NCI-H1436 treated with DMSO at 0.1 percent for 48 hours (cell line): ENCODE measurements at places on chromosomes 2 and 18.

DNA sequence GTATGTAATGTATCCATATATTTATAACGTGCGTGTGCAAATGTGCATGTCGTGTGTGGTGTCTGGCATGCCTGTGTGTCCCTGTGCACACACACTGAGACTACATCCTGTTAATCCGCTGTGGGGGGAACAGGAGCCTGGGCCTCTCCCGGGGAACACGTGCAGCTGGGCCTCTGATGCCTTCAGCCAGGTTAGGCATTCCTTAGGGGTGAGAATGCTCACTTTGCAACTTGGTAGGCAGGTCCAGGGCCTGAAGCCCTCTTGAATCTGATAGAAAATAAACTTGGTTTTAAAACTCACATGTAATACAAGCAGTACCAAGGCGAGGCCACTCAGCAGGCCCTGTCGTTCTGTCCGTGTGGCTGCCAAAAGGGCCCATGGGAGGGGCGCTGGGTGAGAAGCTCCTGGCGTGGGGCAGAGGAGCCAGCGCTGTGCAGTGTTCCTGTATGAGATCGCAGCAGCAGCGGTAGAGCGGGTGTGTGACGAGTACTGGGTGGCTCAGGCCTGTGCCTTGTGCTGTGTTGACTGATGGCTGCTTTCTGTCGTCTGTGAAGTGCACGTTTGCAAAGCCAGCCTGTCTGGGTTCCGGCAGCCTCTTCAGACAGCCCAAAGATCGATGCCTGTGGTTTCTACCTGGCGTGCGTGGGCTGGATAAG is 16.2 kb downstream of the SALL3 start:
- DNase-seq = no peak

- DNase-seq = no peak
Observed at GRCh38 chr2:10054424-10054823, 11.1 kb downstream of the KLF11 start.

DNA sequence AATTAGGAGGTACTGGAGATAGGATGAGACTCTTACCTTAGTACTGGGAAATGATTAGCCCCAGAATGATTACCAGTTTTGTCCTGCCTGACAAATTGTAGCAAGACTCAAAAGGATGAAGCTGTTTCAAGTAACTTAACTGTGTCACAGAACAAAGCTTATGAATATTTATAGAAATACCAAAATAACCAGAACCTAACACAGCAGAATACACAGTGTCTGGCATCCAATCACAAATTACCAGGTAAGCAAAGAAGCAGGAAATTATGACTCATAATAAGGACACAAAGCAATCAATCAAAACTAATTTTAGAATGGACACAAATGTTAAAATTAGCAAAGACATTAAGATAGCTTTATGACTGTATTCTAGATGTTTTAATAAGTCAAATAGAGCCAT is 91.9 kb downstream of the CTNNA2 start:
- DNase-seq = no peak

DNA sequence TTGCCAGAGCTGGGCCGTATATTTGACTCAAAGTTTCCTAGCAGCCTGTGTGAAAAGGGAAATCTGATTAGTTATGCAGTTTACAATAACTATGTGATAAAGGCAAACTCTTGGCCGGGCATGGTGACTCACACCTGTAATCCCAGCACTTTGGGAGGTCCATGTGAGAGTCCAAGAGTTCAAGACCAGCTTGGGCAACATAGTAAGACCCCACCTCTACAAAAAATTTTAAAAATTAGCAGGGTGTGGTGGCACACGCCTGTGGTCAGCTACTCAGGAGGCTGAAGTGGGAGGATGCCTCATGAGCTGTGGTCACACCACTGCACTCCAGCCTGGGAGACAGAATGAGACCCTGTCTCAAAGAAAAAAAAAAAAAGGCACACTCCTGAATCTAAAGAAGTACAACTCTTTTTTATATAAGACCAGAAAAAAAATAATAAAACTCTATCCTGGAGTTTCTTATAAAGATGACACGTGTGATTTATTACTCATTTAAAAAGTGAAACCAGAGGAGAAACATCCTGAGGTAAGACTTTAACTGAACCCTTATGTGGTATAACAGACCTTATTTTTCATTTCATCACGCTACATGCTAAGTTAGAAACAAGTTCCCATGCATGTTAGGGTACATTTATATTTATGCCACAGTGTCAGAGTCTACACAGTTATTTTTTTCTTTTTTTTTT is 32.6 kb upstream of the KCMF1 start:
- DNase-seq = no peak

- DNase-seq = no peak
Observed at GRCh38 chr18:78807668-78808067, 171.9 kb upstream of the SALL3 start.

DNA sequence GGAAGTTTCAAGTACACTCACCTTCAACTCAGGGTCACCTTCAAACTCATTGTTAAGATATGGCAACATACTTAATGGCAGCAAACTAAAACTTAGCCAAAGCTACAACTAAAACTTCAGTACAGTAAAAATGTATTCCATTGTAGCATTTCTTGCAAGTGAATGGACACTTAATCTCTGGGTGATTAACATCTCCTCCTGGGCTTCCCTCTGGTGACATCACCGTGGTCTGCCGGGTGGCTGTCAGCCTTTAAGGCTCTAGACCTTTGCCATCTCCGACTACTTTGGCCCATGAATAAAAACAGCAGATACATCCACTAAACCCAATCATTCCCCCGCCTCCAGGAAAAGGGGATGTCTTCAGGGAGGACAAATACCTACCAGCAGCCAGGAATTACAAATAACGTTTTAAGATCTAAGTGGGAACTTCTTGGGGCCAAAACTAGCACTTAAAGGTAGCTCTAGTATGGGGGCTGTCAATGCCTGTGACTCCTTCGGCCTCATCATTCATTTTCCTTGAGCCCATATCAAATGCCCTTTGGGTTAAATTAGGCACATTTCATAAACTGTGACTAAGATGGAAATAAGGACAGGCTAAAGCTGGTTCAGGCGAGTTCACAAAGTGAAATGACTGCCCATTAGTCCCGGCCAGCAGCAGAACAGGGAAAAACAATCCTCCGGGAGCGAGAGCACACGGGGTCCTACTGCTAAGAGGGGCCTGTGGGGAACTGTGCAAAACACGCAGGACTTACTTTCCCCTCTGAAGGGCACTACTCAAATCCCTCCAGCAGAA is 1.1 kb downstream of the TFCP2L1 start:
- DNase-seq = no peak

GRCh38 chr18:23499291-23499781 is 4.0 kb upstream of the RMC1 start:
- DNase-seq = no peak

GRCh38 chr2:74985978-74986609 is 27.7 kb downstream of the POLE4 start:
- no peak for DNase-seq

DNA sequence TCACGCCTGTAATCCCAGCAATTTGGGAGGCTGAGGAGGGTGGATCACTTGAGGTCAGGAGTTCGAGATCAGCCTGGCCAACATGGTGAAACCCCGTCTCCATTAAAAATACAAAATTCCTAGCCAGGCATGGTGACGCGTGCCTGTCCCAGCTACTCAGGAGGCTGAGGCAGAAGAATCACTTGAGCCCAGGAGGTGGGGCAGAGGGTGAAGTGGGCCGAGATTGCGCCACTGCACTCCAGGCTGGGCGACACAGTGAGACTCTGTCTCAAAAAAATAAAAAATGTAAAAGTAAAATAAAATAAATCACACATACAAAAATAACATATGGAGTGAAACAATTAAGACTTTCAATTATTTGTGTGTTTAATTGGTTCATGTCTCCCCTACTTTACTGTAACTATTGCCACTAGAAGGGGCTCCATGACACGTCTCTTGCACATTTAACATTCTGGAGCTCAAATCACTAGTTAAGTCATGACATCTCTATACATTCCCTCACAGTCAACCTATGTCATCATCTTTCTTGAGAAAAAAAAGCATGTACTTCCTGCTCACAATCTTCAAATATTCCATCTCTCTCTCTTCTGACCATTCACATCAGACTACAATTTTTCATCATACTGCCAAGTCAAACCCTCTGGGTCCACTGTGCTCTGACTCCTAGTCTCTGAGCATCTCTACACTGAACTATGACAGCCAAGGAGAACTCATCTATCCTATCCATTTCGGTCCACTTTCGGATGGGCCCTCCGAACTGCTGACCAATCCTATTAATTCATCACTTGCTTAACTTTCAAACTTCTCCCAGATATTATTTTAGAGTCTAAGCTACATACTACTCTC is 6.7 kb downstream of the GFPT1 start:
- no peak for DNase-seq

- DNase-seq = no peak
Observed at GRCh38 chr2:160062292-160063005, at the start of gene PLA2R1. PLA2R1 (minus strand) TSS chr2:160062615; CDS start chr2:160062403, 212 bp downstream.

- no peak for DNase-seq
Observed at GRCh38 chr2:127769587-127769986, 41.4 kb downstream of the WDR33 start.

DNA sequence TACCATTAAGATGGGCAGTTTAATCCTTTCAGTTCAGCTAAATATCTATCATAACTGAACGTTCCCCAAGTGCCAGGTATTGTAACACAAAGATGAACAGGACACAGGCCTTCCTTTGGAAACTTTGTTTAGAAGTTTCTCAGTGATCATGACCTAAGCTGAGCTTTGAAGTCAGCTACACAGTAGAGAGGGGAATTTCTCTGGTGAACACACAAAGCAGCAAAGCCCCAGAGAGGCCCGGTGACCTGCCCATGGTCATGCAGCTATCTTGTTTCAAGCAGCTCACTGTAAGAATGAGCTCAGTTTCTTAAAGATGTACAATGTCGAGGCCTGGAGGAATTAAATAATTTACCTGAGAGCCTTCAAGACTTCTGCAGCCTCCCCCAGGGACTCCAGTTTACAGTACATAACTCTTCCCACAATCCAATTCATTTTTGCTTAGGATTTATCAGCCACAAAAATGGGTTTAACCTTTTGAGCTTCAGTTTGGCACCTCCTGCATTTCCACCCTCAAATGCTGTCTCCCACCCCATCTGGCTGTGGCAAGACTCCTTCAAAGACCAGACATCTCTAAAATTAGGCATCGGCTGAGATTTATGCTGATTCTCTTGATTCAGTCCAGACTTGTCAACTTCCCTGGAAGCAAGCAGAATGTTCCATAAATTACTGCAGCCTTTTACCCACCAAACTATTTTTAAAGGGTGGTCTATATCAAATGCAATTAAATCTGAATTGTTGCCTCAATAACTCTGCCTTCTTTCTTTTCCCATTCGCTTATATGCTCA is 325.6 kb downstream of the TXNL1 start:
- DNase-seq = no peak

DNA sequence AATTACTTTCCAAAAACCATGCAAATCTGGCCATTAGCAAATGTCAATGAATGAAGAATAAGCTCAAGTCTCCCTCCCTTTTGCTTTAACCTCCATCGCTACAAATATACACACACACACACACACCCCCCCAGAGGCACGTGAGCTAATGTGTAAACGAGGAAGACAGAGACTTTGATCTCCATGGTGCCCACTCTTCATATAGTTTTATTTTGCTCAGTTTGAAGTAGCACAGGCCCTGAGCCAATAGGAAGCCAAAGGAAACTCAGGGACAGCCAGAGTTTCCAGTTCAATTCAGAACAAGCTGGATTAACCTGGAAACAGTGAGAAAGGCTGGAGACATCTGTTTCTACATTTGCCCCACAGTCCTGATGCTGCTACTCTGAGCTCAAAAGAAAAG is 248.4 kb upstream of the MEIS1 start:
- DNase-seq = no peak

DNA sequence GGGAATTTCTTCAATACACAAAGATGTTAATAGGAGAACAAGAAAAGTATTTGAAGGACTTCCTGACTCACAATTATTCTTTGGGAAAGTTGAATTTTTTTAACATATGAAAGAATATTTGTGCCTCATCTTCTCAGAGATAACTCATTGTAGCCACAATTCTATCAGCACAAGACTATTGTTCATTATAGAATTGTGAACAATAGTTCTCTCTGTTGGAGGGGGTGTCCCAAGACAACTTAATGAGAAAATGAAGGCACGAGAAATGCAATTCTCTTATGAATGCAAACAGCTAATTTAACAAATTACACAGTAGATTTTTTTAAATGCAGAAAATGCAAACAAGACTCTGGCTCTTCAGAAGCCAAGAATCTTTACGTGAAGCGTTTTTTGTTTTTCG is 157.0 kb downstream of the BARD1 start:
- no peak for DNase-seq

DNA sequence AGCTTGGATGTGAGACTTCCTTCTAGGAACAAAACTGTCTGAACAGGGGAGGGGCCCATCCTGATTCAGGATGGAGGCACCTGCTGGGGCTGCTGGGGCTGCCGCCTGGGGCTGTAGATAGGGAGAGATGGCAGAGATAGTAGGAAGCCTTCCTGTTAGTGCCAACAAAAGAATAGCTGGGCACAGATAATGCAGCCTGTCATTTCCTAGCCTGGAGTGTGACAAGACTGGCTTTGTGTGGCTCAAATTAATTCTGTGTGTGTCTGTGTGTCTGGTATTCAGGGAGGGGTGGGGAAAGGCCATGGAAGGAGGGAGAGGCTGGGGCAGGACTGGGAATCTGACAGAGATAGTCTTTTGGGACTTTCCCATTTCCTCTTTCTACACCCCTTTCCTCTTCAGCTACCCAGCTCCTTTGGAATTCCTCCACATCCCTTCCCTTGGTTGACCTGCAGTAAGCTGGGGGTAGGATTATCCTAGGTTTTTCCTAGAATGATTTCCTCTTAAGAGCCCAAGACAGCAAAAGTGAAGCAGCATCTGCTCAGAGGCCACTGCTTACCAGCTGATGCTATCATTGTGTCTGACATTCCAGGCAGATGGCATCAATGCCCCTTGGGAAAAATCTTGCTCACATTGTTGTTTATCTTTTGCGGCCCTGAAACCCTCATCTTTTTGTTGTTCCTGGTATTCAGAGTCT is 144.9 kb upstream of the LHCGR start:
- DNase-seq = no peak

DNA sequence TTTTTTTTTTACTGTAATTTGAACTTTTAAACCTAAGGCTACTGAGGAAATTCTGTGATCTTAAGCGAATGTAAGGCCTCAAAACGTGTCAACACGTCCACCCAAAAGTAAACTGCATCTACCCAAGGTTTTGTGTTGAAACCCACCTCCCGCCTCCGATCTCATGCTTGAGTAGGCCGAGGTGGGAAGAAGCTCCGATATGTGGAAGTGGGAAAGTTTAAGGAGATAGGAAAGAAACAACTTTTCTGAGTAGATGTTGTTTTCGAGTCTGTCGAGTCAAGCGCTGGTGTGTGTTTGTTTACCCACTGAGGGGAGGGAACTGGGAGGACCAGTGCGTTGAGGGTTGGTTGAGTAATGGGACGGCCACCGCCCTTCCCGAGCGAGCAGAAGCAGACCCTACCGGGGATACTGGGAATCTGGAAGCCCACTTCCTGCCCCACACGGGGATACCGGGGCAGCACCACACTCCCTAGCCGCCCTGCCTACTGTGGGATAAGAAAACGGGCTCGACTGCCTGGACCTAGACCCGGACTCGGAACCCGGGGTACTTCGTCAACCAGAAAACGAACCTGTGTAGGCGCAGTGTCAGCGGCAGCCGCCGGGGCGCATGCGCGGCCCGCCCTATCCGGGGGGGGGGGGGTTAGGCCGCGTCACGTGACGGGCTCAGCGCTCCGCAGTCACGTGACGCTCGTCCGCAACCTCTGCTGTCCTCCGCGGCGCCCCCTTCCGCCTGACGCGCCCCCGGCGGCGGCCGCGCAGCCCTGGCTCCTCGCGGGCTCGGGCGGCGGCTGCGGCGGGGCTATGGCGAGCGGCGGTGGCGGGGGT is at the start of gene RETREG2:
TSS of gene RETREG2 (plus strand) at position 724 of the 825 bp plus-strand sequence. CDS start at position 802, 78 bp downstream.
- DNase-seq = peak; percentile 51
